ENCODE measurements at places on chromosomes 7 and 10.

GRCh38 chr10:101969412-101969922 is 86.5 kb downstream of the ARMH3 start:
- DNase-seq = no peak

DNA sequence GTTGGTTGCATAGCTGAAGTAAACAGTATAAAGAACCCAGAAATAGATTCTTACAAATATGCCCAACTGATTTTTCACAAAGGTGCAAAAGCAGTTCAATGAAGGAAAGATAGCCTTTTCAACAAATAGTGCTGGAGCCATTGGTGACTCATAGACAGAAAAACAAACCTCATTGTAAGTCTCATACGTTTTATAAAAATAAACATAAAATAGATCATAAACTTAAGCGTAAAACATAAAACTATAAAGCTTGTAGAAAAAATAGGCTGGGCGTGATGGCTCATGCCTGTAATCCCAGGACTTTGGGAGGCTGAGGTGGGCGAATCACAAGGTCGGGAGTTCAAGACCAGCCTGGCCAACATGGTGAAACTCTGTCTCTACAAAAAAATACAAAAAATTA is 318.8 kb upstream of the IGFBP3 start:
- no peak for DNase-seq

DNA sequence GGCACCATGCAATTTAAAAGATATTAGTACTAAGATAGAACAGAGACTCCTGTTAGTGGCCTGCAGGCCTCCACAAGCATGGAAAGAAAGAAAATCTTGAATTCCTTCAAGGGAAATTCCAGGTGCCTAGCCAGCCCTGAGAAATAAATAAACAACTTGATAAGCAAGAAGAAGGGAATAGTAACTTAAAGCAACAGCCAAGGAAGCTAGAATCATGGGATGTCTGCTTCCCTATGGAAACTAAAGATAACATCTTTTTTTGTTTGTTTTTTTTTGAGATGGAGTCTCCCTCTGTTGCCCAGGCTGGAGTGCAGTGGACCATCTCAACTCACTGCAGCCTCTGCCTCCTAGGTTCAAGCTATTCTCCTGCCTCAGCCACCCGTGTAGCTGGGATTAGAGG is 128.6 kb downstream of the SKIDA1 start:
- no peak for DNase-seq

DNA sequence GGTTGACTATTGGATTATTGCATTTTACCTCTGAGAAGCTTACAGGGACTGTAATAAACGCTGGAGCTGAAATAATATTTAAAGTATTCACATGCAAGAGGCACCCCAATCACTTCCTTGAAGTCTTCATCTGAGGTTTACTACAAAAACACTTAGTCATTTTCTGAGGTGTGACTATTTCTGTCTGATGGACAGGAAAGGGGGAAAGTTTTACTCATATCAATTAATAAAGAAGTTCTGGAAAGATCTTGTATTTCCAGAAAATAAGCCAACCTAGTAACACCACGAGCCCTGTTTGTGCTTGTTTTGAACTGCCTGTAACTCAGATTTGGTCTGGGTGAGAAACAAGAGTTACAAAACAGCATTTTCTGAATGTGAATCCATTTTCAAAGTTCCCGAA is 63.9 kb upstream of the PRKCQ start:
- no peak for DNase-seq

DNA sequence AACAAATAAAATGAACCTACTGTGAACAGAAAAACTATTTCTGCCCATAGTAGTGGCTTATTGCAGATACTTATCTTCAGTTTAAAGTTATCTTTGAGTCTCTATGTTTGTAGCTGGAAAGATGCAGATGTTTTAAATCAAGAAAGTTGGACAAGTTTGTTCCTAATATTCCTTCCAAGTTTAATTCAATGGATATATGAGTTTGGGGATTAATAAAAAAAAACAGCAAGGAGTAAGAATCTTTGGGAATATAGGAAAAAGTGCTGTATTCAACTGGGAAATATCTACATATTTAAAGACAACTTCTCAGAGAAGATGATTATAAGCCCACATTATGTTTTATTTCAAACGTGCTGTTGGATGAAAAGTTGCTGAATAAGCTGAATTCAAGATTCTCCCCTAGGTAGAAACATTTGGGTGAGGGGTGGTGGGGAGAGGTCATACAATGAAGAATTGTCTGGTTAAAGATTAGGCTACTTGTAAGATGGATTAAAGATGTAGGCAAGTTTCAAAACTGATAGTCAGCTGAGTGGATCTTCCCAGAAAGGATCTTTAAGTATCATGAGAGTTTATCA is 1135.2 kb downstream of the CNTNAP2 start:
- DNase-seq = no peak

GRCh38 chr7:1754345-1754908 is 84.3 kb downstream of the ELFN1 start:
- no peak for DNase-seq

DNA sequence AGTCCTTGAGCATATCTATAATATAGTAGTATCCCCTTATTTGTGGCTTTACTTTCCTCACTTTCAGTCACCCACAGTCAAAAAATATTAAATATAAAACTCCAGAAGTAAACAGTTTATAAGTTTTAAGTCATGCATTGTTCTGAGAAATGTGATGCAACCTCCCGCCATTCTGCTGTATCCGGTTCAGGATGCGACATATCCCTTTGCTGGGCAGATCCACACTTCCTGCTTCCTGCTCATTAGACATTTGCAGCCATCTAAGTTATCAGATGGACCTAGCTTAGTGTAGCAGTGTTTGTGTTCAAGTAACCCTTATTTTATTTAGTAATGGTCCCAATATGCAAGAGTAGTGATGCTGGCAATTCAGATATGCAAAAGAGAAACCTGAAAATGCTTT is 38.9 kb upstream of the BMS1 start:
- DNase-seq = no peak

DNA sequence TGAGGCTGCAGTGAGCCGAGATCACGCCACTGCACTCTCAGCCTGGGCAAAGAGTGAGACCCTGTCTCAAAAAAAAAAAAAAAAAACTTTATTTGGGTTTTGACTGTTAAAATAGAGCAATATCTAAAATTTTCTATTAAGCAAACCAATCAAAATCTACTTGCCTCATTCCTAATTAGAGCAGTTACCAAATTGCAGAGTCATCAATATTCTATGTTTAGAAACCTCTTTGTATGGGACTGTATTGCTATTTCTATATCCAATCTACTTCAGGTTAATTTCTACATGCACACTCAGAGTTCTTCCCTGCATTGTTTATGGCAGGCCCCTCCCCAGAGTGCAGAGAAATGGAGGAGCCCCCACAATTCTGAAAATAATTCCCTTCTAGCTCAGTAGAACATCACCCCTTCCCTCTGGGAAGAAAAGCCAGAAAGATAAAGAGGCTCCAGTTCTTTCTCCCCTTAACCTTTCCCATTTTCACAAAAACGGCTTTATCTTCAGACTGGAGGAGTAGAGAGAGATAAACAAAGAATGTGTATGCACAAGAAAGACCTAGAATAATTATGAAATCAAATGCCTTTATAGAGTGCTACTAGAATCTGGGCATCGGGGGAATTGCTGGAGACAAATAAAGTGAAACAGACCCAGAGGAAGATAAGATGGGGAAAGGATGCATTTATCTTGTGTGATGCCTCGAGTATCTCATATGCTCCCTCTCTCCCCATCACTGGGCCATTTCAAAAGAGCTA is 17.9 kb downstream of the SCRN1 start:
- no peak for DNase-seq

DNA sequence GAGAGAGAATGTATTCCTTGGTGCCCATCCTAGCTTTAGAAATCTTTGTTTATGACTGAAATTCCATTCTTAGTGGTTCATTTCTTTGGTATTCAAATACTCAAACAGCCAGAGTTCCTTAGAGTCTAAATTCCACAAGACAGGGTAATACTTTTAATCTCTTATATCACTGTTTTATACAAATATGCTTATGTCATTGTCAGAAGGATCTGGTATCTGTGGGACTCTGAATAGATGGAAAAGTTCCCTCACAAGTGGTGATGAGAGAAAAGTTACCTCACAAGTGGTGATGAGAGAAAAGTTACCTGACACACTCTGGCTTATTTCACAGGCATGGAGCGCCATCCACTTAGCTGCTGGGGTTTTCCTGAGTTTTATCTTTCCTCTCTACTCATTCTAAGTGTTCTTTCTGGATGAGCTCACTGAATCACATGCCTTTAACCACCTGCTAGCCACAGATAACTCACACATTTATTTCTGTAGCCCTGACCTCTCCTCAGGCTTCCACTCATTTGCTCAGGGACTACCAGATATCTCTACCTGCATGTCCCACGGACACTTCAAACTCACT is 784.0 kb downstream of the SUGCT start:
- DNase-seq = no peak

- peak; percentile 33 for DNase-seq
These were observed 2.1 kb upstream of the ZMIZ1 start for GRCh38 chr10:79066411-79067240.

- no peak for DNase-seq
These were observed 103.8 kb downstream of the HTR5A start for GRCh38 chr7:155173905-155174304.

- no peak for DNase-seq
These were observed 279.9 kb upstream of the MKLN1 start for GRCh38 chr7:131047651-131048304.

DNA sequence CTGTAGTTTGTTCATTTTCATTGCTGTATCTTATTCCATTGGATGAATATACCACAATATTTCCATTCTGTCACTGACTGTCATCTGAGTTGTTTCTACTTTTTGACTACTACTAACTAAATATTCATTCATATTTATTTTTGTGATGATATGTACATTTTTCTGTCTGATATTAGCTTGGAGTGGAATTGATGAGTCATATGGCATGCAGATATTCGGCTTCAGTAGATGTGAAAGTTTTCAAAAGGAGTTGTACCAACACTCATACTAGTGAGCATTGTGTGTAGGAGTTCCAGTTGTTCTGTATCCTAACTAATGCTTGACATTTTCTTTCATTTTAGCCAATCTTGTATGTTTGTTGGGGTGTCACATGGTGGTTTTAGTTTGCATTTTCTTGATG is 7.7 kb downstream of the RUNDC3B start:
- no peak for DNase-seq

- peak; percentile 44 for DNase-seq
These were observed 52.1 kb upstream of the ZNF438 start for GRCh38 chr10:31083765-31084184.

DNA sequence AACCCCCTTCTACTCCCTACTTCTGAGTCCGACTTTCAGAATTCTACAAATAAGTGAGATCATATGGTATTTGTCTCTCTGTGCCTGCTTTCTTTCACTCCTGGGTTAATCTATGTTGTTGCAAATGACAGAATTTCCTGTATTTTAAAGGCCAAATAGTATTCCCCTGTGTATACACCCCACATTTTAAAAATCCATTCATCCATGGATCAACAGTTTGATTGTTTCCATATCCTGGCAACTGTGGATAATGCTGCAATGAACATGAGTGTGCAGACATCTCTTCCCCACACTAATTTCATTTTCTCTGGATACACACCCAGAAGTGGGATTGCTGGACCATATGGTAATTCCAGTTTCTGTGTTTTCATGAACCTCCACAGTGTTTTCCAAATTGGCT is 225.8 kb upstream of the TCERG1L start:
- DNase-seq = no peak

GRCh38 chr10:3500408-3500856 is 284.6 kb downstream of the KLF6 start:
- peak; percentile 21 for DNase-seq

GRCh38 chr10:114073395-114074186 is 29.9 kb downstream of the ADRB1 start:
- no peak for DNase-seq

GRCh38 chr10:269440-270074 is 134.3 kb downstream of the ZMYND11 start:
- no peak for DNase-seq

DNA sequence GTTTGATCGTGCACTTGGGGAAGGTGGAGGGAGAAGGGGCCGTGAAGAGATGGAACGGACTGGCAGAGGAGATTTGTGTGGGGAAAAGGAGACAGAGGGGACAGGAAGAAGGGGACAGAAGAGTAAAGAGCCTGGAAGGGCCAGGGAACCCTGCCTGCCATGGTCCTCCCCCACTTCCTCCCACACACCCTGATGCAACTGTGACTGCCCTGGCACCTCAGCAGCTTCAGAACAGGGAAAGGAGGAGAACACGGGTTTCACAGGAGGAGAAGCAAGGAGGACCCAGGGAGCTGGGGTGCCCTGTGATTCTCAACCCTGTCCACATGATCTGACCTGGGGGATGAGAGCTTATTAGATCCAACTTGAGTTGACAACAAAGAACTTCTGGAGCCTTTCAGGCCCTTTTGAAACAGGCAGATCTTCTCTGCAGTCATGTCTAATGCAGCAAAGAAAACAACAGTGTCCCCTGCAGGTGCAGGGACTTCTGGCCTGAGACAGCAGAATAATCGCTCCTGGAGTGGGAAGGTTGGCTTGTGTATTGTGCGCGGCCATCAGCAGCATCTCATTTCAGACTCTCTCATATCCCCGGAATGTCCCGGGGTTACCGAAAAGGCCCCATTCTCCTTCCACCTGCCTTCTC is 421.6 kb downstream of the PAXIP1 start:
- no peak for DNase-seq

- DNase-seq = no peak
These were observed 74.7 kb downstream of the VSTM4 start for GRCh38 chr10:49040601-49041000.

DNA sequence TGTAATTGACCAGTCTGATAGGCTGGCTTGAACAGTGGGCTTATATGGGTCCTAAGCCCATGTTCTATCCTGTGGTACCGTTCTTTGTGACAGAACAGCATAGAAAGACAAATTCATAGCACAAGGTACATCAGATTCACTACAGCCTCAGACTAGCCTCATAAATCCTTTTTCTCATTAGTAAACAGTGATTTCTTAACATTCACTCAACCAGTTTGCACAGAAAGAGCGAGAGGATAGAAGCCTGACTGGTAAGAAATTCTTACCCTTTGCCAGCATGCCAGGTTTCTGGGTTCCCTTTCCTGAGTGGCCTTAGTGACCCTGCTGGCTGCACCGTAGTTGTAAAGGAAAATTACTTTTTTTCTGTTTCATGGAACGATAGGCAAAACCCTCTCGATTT is 412.1 kb downstream of the SH2D4B start:
- DNase-seq = no peak

DNA sequence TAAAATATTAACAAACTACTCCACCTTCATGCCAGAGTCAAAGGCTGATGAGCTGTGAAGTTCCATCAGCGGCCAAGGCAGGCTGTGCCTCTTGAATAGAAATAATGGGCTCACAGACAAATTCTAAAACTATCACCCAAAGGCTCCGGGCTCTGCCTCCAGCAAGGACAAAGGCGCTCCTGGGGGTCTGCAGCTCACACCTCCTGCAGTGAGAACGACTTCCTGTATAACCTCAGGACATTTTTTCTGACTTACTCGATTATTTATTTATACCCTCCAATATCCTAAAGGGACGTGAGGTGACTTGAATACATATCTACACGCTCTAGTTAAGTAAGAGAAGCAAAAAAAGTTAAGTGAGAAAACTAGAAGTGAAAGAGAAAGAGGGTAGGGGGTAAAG is 500.7 kb downstream of the CCSER2 start:
- no peak for DNase-seq

- no peak for DNase-seq
These were observed 698.8 kb upstream of the CELF2 start for GRCh38 chr10:10318856-10319255.

- no peak for DNase-seq
These were observed 11.0 kb downstream of the SUN1 start for GRCh38 chr7:843230-843629.

- no peak for DNase-seq
These were observed 302.7 kb downstream of the SUGCT start for GRCh38 chr7:40437498-40437897.
